ENCODE measurements at places on chromosomes 11 and 22.

DNA sequence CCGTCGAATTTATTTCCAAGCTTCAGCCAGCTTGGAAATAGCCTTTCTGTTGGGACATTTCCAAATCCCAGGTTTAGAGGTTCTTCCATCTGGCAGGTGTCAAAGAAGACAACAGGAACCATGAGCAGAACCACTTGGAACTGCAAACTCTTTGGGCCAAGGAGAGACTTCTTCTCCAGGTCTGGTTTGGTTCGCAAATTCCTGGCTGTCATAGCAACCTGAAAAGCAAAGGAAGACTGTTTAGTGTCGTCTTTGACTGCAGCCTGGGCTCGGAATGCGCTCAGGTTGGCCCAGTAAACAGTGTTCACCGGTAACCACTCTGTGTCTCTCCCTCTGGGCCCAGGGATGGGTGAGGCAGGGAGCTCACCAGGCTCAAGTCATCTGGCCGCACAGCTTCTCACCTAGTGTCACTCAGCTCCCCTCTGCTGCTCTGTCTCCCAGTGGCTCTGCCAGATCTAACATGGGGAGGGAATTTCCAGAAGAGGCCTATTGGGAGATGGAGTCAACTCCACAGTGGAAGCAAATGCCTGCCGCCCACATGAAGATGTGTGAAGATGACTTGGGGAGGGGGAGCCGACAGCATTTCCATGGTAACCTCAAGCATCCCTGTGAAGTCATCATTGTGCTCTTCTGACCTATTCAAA is 11.9 kb upstream of the CLMP start:
- DNase-seq, result no peak

DNA sequence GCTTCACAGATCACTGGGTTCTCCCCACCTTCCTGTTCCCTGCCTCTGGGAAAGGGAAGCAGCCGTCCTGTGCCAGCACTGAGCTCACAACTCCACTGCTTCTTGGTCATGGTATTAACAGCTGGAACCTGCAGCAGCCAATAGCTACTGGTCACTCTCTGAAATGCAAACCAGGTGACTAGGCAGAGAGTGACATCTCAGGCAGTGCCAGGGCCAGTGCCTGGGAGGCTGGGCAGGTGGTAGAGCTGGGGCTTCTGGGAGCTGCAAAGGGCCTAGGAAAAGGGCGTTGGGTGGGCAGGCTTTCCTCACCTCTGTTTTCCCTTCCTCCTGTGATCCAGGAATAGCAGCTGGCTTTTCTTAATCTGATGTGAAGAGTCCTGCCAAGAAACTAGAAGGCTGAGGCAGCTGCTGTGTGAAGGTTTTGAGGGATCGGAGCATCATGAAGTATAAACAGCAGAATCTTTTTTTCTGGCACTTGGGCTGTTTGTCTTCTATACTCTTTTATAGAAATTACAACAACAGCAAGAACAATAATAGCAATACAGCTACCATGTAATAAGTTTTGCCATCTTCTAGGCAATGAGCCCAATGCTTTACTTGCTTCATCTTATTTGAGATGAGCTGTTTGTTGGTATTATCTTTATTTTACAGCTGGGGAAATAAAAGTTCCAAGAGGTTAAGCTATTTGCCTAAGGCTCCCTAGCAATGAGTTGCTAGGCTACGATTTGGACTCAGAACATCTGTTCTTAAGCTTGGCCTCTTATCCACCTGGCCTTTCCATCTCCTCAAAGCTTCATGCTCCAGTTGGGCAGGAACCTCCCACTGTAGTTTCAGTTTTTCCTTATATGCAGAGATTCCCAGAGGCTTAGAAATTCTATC is 22.0 kb upstream of the CD44 start:
- no peak for DNase-seq

DNA sequence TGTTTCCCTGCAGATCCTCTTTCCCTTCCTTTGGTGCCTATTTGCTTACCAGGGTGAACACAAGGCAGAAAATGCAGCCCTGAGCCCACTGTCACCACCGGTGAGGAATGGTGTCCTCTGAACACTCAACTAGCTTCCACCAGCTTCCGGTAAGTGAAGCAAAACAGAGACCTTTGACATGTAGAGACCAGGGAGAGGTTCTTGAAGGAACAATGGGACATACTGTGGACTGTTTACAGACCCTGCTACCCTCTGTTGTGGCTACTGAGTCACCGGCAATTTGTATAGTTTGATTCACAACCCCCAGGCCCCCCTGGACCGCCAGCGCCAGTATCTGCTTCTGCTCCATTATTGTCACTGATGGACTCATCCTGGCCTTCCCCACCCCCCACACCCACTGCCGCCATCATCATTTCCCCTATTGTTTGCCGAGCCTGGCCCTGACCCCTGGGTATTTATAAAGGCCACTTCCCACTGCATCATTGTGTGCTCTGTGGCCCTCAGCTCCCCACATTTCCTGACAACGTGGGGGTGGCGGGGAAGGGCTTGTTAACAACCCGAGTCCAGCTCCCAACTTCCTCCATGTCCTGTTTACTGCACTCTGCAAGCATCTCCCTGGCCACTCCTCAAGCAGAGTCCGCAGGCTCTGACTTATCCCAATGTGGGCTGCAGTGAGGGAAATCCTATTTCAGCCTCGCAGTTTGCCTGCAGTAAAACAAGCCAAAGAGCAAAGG is 252.9 kb downstream of the ETS1 start:
- DNase-seq, result peak; percentile 13

DNA sequence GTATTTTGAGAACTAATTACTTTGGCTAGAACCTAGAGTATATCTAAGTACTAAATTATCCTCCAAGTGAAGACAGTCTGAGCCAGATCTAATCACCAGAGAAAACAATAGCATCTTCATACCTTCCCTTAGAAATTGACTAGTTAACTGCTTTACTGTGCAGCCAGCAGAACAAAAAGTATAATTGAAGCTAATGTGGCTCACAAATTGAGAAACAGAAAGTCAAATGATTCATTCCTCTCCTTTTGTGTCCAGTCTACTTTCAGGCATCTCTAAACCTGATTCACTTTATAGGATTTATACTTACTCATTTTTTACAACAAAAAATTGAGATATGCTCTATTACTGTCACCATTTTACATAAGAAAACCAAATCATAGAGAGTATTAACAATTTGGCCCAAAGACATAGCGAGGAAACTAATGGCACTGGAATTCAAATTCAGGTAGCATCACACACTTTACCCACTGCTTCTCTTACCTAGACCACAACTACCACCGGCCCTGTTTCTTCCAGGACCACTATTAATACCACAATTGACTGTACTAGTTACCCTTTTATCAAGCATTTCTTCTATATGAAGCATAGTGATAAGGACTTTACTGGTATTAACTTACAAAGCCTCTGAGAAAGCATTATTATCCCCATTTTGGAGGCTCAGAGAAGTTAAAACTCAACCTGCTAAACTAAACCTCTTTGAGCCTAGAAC is 1402.6 kb upstream of the TENM4 start:
- no peak for DNase-seq

GRCh38 chr11:27646051-27646818 is 54.0 kb downstream of the BDNF start:
- no peak for DNase-seq

GRCh38 chr22:24304062-24304675 is 33.5 kb downstream of the SPECC1L start:
- no peak for DNase-seq

DNA sequence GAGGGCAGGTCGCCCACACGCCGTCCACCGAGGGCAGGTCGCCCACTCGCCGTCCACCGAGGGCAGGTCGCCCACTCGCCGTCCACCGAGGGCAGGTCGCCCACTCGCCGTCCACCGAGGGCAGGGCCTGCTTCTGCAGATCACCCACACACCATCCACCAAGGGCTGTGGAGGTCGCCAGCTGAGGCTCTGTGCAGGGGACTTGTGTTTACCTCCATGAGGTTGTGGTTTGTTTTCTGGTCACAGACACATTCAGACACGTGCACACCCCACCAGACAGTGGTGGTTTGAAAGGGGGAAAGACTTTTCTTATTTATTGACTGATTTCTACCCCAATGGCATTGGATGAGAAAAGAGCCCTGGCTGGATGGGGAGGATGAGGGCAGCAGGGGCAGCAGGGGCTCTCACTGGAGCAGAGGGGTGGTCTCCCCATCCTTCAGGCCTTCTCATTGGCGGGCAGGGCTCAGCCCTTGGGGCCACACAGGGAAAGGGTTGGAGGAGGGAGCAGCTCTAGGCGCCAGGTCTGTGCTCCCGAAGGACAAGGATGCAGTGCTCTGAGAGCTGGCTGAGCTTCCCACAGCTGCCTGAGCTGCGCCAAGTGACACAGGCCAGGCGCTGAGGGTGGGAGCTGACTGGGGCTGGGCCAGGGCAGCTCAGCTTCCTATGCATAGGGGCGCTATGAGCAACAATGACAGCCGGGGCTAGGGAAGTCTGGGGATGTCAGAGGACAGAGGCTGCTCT is 252.6 kb upstream of the B3GAT1 start:
- no peak for DNase-seq

- DNase-seq, result peak; percentile 66
These were observed 723 bp downstream of the CCDC89 start for GRCh38 chr11:85685125-85685819.

DNA sequence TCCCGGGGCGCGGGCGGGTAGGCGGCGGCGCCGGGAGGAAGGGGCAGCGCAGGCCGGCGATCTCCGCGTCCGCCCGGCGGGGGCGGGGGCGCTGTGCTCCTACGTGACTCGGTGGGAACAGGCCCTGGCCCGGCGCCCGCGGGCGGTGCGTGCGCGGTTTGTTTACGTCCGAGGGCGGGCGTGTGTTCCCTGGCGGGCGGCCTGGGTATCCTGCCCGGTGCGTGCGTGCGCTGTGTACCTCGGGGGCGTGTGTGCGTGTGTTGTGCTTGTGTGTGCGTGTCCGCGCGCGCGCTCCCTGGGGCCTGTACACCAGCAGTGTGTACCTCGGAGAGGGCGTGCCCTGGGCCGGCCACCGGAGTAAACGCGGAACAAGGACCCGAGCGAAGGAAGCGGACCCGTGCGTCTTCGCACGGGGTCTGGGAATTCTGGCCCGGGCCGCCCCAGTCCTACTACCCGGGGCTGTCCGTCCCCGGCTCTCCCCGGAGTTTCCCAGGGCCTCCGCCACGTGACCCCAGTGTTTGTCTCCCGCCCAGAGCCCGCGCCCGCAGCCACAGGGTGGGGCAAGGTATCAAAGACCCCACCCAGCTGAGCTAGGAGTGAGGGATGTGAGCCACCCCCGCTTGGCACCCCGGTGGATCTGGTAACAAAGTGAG is 769 bp downstream of the MAFF start:
- peak; percentile 38 for DNase-seq

DNA sequence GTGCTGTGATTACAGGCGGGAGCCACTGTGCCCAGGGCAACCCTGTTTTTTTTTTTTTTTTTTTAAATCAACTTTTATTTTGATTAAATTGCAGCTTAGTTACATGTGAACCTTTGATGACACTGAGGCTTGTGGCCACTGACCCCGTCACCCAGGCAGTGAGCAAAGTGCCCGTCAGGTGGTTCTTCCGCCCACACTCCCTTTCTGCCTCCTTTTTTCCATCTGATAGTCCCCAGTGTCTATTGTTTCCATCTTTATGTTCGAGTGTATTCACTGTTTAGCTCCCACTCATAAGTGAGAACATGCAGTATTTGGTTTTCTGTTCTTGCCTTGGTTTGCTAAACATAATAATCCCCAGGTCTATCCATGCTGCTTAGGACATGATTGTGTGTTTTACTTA is 110.9 kb upstream of the GRK3 start:
- no peak for DNase-seq

DNA sequence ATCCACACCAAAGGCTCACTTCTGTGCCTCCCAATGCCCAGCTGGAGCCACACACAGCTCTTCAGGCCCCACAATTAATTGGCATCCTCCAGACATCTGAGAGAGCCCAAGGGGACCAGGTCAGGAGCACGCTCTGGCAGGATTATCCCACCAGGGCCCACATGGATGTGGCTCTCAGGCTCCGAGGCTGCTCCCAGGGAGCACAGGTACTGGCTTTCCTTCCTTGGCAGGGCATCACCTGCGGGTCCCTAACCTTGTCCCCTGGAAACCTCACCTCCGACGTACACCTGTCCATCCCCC is 54.3 kb downstream of the CD6 start:
- no peak for DNase-seq

DNA sequence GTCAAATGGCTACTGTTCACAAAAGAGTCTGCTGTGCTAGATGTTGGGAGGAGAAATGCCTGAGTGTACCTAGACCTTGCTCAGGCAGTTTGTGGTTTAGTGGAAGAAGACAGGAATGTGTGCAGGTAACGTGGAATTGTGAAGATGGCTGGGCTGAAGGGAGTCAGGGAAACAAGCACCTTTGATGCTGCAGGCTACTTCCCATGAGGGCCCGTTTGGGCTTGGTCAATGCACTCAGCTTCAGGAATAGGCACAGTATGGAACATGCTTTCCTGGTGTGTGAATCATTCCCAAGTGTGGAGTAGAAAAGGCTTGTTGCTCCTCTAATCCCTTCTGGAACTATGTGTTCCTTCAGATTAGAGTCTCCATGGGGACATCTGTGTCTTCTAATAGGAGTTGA is 318.3 kb upstream of the MTNR1B start:
- DNase-seq, result no peak

DNA sequence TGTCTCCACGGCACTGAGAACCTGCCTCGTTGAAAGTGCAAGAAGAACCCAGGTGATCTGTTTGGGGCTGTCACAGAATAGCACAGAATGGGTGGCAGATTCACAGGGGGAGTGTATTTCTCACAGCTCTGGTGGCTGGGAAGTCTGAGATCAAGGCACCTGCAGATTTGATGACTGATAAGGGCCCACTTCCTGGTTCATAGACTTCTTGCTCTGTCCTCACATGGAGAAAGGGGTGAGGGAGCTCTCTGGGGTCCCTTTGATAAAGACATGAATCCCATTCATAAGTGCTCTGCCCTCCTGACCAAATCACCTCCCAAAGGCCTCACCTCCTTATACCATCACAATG is 198.5 kb upstream of the SORL1-AS1 start:
- DNase-seq, result no peak

- DNase-seq, result no peak
These were observed 20.0 kb downstream of the CAVIN3 start for GRCh38 chr11:6300325-6300724.

Data from NCI-H146 (cell line).